ENCODE measurements at places on chromosomes 1 and 21. TPM values are rescaled to one million over a fixed set of nuclear protein-coding genes. Genes with fewer than 3 reads are reported as not detected.

Gene GOLT1A
- 28.7 TPM for total RNA-seq

GRCh38 chr1:192713921-192714320, 78.0 kb downstream of the RGS13 start:
- no peak for DNase-seq

Gene MFAP2
- 0.08 TPM for total RNA-seq

- no peak for DNase-seq
Observed at GRCh38 chr1:187877220-187877619, 1048.5 kb downstream of the PLA2G4A start.

DNA sequence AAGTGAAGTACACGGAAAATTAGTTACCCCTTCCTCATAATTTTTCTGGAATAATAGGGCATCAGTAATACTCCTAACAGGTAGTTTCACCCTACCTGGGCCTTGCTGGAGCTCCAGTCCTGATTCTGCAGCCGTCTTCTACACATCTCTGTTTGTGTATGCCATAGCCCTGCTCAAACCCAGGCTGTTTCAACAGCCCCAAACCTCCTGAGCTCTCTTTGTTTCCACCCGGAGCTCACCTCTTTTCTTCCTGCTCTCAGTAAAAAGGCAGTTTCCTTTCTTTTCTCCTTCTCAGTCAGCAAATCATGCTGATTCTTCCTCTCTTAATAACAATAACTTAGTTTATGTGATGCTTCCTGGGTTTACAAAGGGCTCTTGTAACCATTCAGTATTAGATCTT, 355.1 kb upstream of the RUNX1 start:
- DNase-seq: no peak
